ENCODE measurements at places on chromosomes 2 and 18. TPM values are rescaled to one million over a fixed set of nuclear protein-coding genes. Genes with fewer than 3 reads are reported as not detected.

DNA sequence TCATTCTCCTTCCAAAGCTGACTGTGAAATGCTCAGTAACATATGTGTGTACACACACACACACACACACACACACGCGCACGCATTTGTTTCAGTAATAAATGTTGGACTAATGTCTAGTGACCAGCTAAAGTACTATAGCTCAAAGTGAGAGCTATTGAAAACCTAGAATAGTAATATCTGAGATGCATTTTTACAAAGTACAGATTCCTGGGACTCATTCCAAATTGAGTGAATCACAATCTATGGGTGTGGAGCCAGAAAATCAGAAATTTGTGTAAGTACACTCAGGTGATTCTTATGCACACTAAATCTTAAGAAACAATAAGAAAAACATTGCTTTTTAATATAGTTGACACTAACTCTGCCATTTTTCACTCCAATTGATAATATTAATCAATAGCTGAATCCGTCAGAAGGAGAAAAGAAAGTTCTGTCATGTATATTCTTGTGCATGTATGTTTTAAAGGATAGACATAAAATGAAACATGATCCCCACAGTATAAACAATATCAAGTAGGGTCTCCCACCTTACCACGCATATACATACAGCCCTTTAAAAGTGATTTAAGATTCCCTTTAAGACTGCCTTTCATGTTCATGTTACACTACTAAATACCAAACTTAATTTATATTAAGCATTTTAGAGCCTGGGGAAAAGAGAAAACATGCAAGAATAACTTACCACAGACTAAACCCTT, 123.5 kb downstream of the ATAD2B start:
- no peak overlapping the region for H3K27ac ChIP-seq
- no peaks in the 10 kb centered on the region for H3K4me1 ChIP-seq
- no peak overlapping the region for H3K4me3 ChIP-seq
- DNase-seq = no peak
- H3K27me3 ChIP-seq = no peaks in the 10 kb centered on the region

- DNase-seq = no peak
- no peaks in the 10 kb centered on the region for H3K27me3 ChIP-seq
- H3K27ac ChIP-seq = no peak overlapping the region
- H3K4me1 ChIP-seq = no peaks in the 10 kb centered on the region
Measured at GRCh38 chr2:34549710-34550345, 950.7 kb upstream of the FAM98A start.

- no peak overlapping the region for H3K4me3 ChIP-seq
- no peaks in the 10 kb centered on the region for H3K36me3 ChIP-seq
- no peak overlapping the region for H3K27ac ChIP-seq
- H3K4me1 ChIP-seq = no peaks in the 10 kb centered on the region
Measured at GRCh38 chr2:234753701-234754100, 198.1 kb upstream of the SH3BP4 start.

GRCh38 chr2:8984157-8984556, 19.3 kb downstream of the MBOAT2 start:
- no peaks in the 10 kb centered on the region for H3K4me1 ChIP-seq
- no peak for DNase-seq
- peaks cover 7% of the 10 kb centered on the region for H3K27me3 ChIP-seq
- H3K4me3 ChIP-seq = no peak overlapping the region
- no peaks in the 10 kb centered on the region for H3K36me3 ChIP-seq

DNA sequence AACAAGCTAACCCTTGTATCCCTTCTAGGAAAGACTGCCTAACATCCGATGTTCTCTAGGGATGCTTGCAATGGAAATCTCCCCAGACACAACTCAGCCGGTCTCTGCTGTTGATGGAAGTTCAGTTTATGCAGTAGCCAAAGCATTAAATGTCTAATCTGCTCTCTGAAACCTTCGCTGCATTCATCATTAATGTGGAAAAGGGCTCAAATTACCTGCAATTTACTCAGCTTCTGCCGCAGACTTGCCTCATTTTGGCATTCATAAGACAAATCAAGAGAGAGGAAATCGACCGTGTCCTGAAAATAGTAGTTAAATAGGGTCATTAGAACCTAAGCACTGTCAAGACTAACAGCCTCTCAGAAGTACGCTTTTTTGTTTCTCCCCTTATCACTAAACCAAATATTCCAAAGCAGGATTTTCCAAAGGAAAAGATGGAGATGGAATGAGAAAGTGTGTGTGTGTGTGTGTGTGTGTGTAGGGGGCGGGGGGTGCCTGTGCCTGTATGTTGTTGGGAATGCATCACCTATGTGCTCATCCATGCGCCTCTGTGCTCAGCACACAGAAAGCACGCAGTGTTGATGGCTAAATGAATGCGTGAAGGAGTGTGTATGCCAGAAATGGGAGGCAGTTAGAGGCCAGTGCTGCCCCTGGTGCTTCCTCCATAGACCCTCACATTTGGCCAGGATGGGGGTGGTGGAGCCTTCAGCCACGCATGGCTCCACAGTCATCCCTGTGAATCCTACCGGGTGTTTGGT, 7.4 kb downstream of the LCT start:
- no peak for DNase-seq
- H3K4me3 ChIP-seq = no peak overlapping the region
- peaks cover 6% of the 10 kb centered on the region for H3K4me1 ChIP-seq
- no peak overlapping the region for H3K27ac ChIP-seq
- no peaks in the 10 kb centered on the region for H3K27me3 ChIP-seq
- no peaks in the 10 kb centered on the region for H3K36me3 ChIP-seq

Gene KLHL30
- total RNA-seq = not detected
